ENCODE measurements at places on chromosomes 3 and 15. TPM values are rescaled to one million over a fixed set of nuclear protein-coding genes. Genes with fewer than 3 reads are reported as not detected.

LHFPL4 gene
- total RNA-seq, result not detected

ZCWPW2 gene
- total RNA-seq, result not detected

CAMP gene
- not detected for total RNA-seq

CAPN3 gene
- 4.1 TPM for total RNA-seq

C15orf40 gene
- 14.2 TPM for total RNA-seq

INSYN1 gene
- not detected for total RNA-seq

FAM43A gene
- 6.2 TPM for total RNA-seq

CAMK1 gene
- total RNA-seq, result 24.7 TPM

Data from mononuclear cell (primary cell).